Activated gamma-delta T cell treated with Interleukin-2 at 50 U/mL for 16 hours (primary cell): ENCODE measurements at places on chromosomes 13 and 19.

DNA sequence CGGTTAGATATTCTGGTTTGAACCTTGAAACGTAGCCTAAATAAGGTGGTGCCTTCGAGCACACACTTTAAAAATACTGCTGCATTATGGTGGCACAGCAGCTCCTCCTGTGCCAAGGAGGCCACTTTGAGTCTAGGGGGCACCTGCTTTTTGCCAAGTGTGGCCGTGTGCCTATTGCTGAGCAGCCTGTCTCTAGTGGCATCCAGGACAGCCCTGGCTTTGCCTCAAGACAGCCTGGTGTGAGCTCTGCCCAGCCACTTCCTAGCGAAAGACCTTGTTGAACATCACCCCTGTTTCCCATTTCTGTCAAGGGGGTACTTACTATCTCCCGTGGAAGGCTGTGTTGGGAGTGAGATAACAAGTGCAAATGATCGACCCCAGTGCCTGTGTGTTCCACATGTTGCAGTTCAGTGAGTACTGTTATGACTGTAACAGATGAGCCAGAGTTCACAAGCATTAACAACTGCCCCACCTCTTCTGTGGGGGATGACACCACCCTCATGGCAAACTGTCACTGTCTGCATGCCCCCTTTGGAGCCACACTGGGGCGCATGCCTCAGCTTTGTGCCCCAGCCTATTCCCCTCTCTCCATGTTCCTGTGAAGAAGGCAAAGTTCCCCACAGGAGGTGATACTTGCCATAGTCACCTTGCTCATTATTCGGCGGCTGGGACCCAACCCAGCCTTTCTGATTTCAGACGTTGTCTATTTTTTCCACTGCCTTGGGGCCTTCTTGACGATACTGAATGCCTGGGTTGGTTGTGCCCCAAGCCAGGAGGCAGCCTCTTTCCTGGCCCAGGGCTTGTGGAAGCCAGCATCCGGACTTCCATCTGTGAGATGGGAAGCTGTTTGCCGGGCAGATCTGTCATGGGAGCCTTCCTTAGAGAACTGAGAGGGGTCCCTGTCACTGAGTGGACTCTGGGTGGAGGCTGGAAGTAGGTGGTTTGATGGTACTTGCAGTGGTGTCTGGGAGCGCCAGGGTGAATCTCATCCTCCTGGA lies 5.4 kb downstream of the GATAD2A start:
- no peak for DNase-seq

GRCh38 chr19:32313569-32314265 lies 31.7 kb upstream of the ZNF507 start:
- DNase-seq, result no peak

DNA sequence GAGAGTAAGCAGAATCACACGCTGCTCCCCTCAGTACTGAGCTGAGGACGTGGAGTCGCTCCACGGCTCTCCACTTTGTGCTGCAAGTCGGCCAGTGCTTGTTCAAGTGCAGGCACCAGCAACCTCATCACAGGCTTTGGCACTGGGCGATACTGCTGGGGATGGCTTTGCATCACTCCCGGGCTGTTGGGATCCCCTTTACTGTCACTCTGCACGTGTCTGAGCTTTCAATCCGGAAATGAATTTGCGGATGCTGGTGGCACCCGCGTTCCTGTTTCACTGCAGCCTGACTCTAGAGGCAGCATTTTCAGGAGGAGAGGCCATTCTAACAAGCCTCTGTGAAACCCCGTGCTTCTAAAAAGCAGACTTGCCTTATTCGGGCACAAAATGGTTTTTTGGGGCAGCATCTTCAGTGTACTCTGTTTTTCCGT lies 19.1 kb downstream of the SMARCA4 start:
- no peak for DNase-seq

- no peak for DNase-seq
Observed at GRCh38 chr19:13712767-13713201, 51.5 kb upstream of the MRI1 start.

GRCh38 chr19:54937926-54938325 lies 9.4 kb downstream of the NLRP7 start:
- DNase-seq, result no peak

DNA sequence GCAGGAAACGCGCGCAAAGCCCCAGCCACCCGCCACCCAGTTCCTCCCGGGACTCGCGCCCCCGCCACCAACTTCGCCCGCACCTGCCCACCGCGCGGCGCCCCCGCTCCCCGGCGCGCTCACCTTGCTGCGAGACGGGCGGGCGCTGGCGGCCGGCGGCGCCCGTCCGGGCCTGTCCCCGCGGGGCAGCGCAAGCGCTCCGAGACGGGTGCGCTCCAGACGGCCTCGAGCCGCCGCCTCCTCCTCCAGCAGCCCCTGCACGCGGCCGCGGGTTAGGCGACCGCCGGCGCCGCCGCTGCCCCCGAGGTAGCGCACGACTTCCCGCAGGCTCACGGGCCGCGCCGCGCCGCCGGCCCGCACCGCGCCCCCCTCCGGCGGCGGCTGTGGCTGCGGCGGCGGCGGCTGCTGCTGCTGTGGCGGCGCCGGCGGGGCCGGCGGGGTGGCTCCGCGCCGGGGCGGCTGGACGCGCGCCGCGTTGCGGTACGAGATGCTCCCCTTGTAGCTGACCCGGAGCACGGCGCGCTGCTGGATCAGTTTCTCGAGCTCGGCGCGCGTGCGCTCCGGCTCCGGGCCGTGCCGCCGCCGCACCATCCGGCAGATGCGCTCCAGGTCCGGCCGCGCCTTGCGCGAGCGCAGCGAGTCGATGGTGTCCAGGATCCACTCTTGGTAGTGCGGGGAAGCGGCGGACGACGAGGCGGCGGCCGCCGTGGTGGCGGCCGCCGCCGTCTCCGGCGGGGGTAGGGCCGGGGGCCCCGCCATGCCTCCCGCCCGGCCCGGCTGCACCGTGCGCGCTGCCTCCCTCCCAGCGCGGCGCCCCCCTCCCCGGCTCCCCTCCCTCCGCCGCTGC lies 666 bp downstream of the SAMD1 start:
- peak; percentile 36 for DNase-seq

DNA sequence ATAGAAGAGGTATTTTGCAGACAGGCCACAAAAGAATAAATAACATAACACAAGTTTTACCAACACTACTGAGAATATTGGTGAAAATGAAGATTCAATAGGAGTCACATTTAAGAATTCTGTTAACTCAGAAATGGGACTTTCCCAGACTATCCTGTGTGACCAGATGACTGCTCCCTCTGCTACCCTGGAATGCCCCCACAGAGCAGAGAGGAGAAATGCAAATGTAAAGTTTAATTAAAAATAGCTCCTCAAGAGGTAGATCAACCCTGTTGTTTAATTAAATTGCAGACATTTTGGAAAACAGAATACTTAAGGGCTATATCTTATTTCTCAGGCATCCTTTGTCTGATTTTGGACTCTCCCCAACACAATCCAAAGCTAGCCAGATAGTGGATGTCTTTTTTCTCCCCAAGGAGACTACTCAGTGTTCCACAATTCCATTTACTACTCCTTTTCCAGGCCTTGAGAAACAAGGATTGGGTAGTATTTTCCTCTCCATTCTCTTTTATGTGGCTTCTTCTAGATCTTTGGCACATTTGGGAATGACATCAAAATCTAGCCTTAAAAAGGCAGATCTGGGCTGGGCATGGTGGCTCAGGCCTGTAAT lies 104.7 kb upstream of the TSC22D1 start:
- DNase-seq, result no peak

DNA sequence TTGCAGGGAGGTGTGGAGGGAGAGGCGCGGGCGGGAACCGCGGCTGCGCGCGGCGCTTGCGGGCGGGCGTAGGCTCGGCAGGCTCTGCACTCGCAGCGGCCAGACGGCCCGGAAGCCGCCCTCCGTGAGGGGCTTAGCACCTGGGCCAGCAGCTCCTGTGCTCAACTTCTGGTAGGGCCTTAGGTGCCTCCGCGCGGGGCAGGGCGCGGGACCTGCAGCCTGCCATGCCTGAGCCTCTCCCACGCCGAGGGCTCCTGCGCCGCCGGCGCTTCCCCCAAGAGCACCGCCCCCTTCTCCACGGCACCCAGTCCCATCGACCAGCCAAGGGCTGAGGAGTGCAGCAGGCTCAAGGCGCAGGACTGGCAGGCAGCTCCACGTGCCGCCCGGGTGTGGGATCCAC lies 940.8 kb upstream of the PCDH9 start:
- no peak for DNase-seq

- no peak for DNase-seq
Observed at GRCh38 chr13:21054313-21054712, 7.1 kb downstream of the LATS2 start.

GRCh38 chr19:37078717-37079032 lies 442 bp downstream of the ZNF420 start:
- DNase-seq, result no peak

DNA sequence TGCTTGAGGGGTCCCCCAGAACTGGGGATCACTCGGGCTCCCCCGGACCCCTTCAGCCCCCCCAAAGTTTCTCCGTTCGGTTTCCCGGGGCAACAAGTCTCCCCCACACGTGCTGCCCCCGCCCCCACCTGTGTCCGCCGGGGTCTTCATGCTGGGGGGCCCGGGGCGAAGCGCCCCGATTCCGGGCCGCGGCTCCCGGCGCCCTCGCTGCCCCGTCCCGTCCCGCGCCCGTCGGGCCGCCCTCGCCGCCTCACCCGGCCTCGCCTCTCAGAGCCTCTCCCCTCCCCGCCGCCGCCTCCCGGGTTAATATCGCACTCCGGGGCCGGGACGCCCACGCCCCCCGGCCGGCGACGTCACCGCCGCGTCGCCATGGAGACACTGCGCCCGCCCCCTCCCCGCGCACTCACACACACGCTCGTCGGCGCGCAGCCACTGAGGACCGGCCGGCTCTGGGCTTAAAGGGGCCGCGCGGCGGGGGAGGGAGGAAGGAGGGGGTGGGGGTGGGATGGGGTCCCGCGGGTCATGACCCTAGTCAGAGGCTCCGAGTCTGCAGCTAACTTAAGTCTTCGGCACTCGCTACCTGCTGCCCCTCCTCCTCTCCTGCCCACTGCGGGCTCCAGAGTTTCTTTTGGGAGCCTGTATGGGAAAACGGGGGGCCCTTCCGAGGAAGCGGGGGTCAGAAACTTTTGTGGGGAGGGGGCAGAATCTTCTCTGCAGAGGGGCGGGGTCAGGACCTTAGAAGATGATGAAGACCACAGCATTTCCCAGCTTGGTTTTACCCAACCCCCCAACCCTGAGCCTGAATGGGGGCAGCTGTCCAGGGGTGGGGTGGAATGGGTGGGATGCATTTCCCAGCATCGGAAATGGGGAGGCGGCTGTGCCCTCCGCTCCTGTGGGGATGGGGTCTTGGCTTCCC lies at the start of gene ERF:
TSS of gene ERF (minus strand) at position 279 of the 916 bp plus-strand sequence. CDS start at position 150, 129 bp downstream.
- DNase-seq, result peak; percentile 92
